EL (cell line): ENCODE measurements at places on chromosomes 1 and 21.

- DNase-seq: no peak
Observed at GRCh38 chr1:230169454-230170152, 102.6 kb downstream of the GALNT2 start.

- DNase-seq: peak; percentile 1
Observed at GRCh38 chr1:57307392-57308170, 116.3 kb downstream of the DAB1 start.

GRCh38 chr1:116460261-116460660, 87.2 kb downstream of the ATP1A1 start:
- no peak for DNase-seq

DNA sequence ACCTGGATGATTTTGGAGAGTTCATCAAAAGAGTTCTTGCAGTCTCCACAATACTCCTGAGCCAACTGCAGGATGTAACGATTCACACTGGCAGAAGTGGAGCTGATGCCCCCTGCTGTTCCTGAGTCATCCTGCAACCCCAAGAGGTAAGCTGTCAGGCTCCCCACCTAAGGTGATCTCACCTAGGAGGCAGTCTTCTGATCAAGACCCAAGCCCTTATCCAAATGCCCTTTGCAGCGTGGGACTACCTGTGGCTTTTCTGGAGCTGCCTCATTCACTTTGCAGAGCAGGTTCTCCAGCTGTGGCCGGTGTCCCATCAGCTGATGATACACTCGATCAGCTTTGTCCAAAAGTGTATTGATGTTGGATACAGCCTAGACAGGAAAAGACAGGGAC, 96.4 kb downstream of the UBR4 start:
- DNase-seq: peak; percentile 38

DNA sequence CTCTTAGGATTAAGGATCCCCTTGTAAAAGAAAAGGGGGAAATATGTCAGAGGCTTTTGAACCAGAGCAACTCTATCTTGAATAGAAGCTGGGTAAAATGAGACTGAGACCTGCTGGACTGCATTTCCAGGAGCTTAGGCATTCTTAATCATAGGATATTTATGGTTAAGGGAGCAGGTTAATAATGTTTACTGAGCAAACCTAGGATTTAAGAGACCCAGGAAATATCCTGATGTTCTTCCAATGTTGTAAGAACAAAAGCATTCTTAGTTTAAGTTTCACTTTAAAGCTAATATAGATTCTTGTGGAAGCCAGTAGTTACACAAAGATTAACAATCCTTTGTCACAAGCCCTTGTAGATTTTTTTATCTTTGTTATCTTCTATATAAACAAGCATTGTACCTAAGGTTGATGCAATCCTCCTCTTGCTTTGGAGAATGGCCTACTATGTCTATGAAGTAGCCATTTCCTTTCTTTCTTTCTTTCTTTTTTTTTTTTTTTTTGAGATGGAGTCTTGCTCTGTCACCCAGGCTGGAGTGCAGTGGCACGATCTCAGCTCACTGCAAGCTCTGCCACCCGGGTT, 570.2 kb upstream of the BEND5 start:
- no peak for DNase-seq

DNA sequence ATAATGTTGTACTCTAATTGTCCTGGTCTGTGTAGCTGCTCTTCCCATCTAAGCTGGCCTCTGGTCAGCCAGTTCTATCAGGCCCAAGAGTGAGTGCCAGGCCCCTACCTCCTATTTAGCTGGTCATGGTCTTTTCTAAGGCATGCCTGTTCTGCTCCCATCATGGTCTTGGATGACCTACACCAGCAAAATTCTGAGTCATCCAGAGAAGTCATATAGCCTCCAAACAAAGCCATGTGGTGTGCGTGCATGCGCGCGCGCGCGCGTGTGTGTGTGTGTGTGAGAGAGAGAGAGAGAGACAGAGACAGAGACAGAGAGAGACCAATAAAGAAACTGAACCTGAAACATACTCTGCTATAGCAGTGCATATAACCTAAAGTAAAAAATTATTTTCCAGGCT, 254.4 kb downstream of the BRINP2 start:
- no peak for DNase-seq

GRCh38 chr1:4212796-4213195, 312.7 kb upstream of the C1orf174 start:
- DNase-seq: no peak

DNA sequence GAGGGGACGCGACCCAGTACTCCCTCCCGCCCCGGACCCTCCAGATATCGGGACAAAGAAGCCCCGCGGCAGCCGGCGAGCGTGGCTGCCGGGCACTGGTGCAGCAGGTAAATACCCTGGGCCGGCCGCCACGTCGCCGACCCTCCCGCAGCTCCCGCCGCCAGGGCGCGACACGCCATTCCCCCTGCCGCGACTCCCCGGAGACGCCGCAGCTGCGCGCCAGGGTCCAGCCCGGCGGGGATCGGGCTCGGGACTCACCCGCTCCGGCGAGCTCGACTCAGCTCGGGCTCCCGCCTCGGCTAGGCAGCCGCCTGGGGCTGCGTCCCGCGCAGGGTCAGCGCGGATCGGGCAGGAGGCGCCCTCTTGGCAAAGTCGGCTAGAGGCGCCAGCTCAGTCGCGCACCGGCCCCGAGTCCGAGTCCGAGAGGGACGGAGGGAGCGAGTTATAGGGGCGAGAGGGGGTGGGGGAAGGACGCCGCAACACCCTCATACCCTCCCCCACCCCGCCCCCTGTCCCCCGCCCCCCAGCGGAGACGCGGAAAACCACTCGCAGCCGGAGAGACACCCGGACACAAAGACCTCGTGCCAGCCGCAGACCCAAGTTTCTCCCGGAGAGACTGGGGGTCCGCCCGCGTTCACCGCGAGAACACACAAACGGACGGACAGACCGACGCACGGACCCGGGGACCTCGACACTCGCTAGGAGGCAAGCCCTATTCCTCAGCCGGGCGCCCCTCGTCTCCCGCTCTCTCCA, 985 bp downstream of the SYT6 start:
- DNase-seq: peak; percentile 40

GRCh38 chr1:112722601-112723510, 7.7 kb upstream of the PPM1J start:
- DNase-seq: peak; percentile 56

DNA sequence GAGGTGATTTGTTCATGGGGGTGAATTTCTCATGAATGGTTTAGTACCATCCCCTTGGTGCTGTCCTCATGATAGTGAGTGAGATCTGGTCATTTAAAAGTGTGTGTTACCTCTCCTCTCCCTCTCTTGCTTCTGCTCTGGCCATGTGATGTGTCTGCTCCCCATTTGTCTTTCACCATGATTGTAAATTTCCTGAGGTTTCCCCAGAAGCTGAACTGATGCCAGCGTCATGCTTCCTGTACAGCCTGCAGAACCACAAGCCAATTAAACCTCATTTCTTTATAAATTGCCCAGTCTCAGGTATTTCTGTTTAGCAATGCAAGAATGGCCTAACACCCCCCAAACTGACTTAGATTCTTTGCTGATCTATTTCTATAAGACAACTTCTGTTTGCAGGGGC, 249.4 kb upstream of the B3GALT2 start:
- no peak for DNase-seq

GRCh38 chr1:211371406-211372105, 44.9 kb downstream of the TRAF5 start:
- DNase-seq: no peak
